ENCODE measurements at places on chromosomes 3 and 15. TPM values are rescaled to one million over a fixed set of nuclear protein-coding genes. Genes with fewer than 3 reads are reported as not detected.

ANKRD34C gene
- total RNA-seq, result not detected

RBP2 gene
- total RNA-seq, result not detected

NDUFB4 gene
- 72.7 TPM for total RNA-seq

LDHAL6B gene
- not detected for total RNA-seq

IQCH gene
- 2.7 TPM for total RNA-seq

RARB gene
- total RNA-seq, result 15.4 TPM

ZNF80 gene
- total RNA-seq, result not detected

HRG gene
- not detected for total RNA-seq

NUP210 gene
- total RNA-seq, result 14.6 TPM

- no peaks in the 10 kb centered on the region for H3K36me3 ChIP-seq
- H3K27me3 ChIP-seq, result no peaks in the 10 kb centered on the region
- H3K27ac ChIP-seq, result no peak overlapping the region
These were observed 12.9 kb downstream of the DZIP3 start for GRCh38 chr3:108602249-108602934.

DNA sequence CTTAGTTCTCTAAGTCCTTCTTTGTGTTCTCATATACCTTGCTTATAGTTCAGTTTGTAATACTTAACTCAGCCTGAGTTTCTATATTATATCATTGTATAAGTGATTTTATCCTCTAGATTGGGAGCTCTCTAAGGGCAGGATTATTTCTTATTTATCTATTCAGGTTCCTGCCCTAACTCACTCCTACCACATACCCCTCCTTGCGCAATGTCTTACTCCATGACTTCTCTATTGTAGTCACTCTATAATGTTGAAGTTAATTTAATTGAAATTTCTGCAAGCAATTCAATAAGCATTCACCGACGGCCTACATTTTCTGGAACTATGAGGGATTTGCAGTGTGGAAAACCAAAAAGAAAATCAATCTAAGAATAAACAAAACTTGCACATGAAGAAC, 3.6 kb upstream of the OR5K4 start:
- no peaks in the 10 kb centered on the region for H3K4me1 ChIP-seq
- H3K27me3 ChIP-seq, result no peaks in the 10 kb centered on the region
- no peaks in the 10 kb centered on the region for H3K36me3 ChIP-seq
- H3K4me3 ChIP-seq, result no peak overlapping the region
- no peak overlapping the region for H3K27ac ChIP-seq
- DNase-seq, result no peak

DNA sequence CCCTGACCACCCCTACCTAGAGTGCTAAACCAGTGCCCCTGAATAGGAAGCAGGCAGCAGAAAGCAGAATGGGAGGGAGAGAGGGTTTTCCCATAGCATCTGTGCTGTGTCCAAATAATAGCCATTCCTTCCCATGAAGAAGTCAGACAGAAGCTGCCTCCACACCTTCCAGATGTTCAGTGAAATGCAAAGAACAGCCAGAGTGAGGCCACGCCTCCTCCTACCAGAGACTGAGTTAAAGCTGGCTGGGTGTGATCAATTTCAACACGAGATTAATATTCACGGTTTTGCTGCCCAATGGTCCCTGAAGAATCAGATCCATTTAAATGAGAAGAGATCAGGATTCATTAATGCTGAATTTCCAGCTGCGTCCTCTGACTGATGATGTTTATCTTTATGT, 111.8 kb downstream of the SRGAP3 start:
- no peak overlapping the region for H3K27ac ChIP-seq
- peaks cover 2% of the 10 kb centered on the region for H3K4me1 ChIP-seq
- H3K36me3 ChIP-seq, result no peaks in the 10 kb centered on the region
- DNase-seq, result no peak
- H3K27me3 ChIP-seq, result no peaks in the 10 kb centered on the region
- H3K4me3 ChIP-seq, result no peak overlapping the region

- no peak for DNase-seq
- no peaks in the 10 kb centered on the region for H3K36me3 ChIP-seq
- H3K4me3 ChIP-seq, result no peak overlapping the region
- H3K27me3 ChIP-seq, result no peaks in the 10 kb centered on the region
These were observed 75.7 kb downstream of the GMPS start for GRCh38 chr3:155946178-155946577.

- no peaks in the 10 kb centered on the region for H3K4me1 ChIP-seq
- H3K4me3 ChIP-seq, result no peak overlapping the region
- H3K27ac ChIP-seq, result no peak overlapping the region
- no peak for DNase-seq
- no peaks in the 10 kb centered on the region for H3K36me3 ChIP-seq
These were observed 907.4 kb downstream of the NTRK3 start for GRCh38 chr15:87349181-87349580.

GRCh38 chr15:38076786-38077185, 142.3 kb downstream of the TMCO5A start:
- H3K4me3 ChIP-seq, result no peak overlapping the region
- DNase-seq, result no peak
- no peaks in the 10 kb centered on the region for H3K27me3 ChIP-seq
- no peak overlapping the region for H3K27ac ChIP-seq

- DNase-seq, result peak; percentile 55
- no peak overlapping the region for H3K4me3 ChIP-seq
- H3K27ac ChIP-seq, result no peak overlapping the region
These were observed 31.8 kb upstream of the CRTC3 start for GRCh38 chr15:90497912-90498311.

DNA sequence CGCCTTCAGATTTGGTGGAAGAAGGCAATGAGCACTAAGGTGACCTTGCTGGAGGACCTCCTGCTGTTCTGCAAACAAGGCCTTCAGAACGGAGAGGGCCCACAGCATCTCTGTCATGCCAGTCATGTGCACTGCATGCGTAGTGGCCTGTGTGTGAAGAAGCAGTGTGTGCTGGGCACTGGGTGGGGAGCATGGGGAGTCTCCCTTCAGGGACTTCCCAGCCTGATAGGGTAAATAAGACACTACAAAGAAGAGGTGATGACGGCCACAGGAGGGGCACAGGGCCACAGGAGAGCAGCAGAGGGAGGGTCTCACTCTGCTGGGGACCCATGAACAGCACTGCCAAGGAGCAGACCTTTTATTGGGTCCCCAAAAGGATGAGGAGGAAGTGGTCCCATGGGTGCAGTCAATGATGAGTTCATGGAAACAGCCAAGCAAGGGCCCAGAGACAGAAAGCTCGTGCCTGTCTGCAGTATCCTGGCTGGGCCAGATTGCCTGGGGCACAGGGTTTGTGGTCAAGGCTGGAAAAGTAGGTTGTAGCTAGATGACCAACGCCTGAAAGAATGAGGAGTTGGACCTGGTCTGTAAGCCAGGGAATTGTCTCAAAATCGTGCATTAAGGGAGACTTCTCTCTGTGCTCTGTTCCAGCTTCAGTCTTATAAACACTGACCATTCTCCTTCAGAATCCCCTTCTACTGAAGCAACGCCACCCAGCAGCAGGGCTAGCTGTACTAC, 67.8 kb upstream of the SEC61A1 start:
- no peak overlapping the region for H3K27ac ChIP-seq
- no peak for DNase-seq

DNA sequence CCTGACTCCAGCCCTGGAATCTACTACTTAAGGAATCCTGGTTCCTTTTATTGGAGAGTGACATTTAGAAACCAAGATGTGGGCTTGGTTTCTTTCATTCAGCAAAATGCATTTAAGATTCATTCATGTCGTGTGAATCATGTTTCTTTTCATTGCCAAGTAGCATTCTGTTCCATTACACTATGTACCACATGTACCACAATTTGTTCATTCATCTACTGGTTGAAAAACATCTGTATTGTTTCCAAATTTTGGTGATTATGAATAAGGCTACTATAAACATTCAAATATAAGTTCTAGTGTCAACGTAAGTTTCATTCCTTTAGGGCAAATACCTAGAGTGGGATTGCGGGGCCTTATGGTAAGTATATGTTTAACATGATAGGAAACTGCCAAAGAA, 264.2 kb downstream of the VPS13C start:
- H3K4me1 ChIP-seq, result no peaks in the 10 kb centered on the region
- no peak overlapping the region for H3K4me3 ChIP-seq
- H3K27ac ChIP-seq, result no peak overlapping the region
- no peaks in the 10 kb centered on the region for H3K36me3 ChIP-seq
- DNase-seq, result no peak
- H3K27me3 ChIP-seq, result no peaks in the 10 kb centered on the region

GRCh38 chr3:71061581-71061980, 521.9 kb downstream of the FOXP1 start:
- no peaks in the 10 kb centered on the region for H3K27me3 ChIP-seq
- no peak for DNase-seq
- H3K4me3 ChIP-seq, result no peak overlapping the region
- peaks cover 42% of the 10 kb centered on the region for H3K4me1 ChIP-seq
- no peaks in the 10 kb centered on the region for H3K36me3 ChIP-seq
- no peak overlapping the region for H3K27ac ChIP-seq

- no peak overlapping the region for H3K4me3 ChIP-seq
- H3K36me3 ChIP-seq, result no peaks in the 10 kb centered on the region
- no peaks in the 10 kb centered on the region for H3K27me3 ChIP-seq
- no peak overlapping the region for H3K27ac ChIP-seq
These were observed 6.3 kb upstream of the RARB start for GRCh38 chr3:25421747-25422146.

GRCh38 chr3:8197384-8197783, 304.2 kb upstream of the LMCD1 start:
- DNase-seq, result no peak
- H3K4me3 ChIP-seq, result no peak overlapping the region
- H3K27me3 ChIP-seq, result no peaks in the 10 kb centered on the region
- H3K4me1 ChIP-seq, result no peaks in the 10 kb centered on the region

DNA sequence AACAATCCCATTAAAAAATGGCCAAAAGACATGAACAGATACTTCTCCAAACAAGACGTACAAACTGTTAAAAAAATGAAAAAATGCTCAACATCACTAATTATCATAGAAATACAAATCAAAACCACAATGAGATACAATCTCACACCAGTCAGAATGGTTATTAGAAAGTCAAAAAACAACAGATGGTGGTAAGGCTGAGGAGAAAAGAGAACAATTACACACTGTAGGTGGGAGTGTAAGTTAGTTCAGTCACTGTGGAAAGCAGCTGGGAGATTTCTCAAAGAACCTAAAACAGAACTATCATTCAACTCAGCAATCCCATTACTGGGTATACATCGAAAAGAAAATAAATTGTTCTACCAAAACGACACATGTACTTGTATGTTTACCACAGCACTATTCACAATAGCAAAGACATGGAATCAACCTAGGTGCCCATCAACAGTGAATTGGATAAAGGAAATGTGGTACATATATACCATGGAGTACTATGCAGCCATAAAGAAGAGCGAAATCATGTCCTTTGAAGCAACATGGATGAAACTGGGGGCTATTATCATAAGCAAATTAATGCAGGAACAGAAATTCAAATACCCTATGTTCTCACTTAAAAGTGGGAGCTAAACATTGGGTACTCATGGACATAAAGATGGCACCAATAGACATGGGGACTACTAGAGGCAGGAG, 51.5 kb downstream of the MYO1E start:
- no peaks in the 10 kb centered on the region for H3K4me1 ChIP-seq
- no peak for DNase-seq
- H3K36me3 ChIP-seq, result no peaks in the 10 kb centered on the region
- H3K27ac ChIP-seq, result no peak overlapping the region
- H3K27me3 ChIP-seq, result no peaks in the 10 kb centered on the region
- H3K4me3 ChIP-seq, result no peak overlapping the region

GRCh38 chr3:126917232-126917804, 65.6 kb upstream of the PLXNA1 start:
- H3K27ac ChIP-seq, result peak overlapping the region; percentile 57
- no peak overlapping the region for H3K4me3 ChIP-seq
- peaks cover 4% of the 10 kb centered on the region for H3K4me1 ChIP-seq
- H3K36me3 ChIP-seq, result no peaks in the 10 kb centered on the region
- no peak for DNase-seq
- H3K27me3 ChIP-seq, result no peaks in the 10 kb centered on the region

DNA sequence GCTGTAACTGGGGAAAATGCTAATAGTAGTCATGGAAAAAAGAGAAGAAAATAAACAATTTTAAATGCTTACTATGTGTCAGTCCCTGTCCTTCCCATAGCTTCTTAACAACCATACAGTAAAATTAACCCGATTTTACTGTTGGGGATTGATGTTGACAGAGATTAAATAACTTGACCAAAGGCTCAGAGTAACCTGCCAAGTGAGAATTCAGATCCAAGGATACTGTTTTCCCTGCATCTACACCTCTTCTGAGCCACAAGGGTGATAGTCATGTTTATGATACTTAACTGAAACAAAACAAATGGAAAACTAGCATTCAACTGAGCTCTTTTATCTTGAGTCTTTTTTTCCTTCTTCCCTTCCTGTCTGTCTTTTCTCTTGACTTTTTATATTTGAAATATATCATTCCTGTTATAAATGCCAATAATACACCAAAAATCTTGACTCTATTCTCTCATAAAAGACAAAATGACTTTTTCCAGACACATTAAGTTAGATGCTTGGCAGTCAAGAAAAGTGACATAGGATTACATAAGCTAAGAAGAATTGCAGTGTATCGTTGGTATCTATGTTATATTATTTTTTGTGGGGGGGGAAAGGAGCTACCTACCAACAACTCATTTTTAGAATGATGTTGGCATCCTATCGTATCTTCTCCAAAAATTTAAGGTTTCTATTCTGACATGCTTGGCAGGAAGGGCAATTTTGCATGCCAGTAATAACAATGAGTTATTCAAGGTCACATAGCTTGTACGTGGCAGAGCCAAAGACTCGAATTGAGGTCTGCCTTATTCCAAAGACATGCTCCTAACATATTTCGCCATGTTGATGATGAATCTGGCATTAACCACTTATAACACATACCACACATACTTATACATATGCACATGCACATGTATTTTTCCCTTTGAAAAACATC, 306.6 kb upstream of the KCNH8 start:
- no peak overlapping the region for H3K27ac ChIP-seq
- H3K4me3 ChIP-seq, result no peak overlapping the region
- DNase-seq, result no peak
- no peaks in the 10 kb centered on the region for H3K4me1 ChIP-seq
- H3K36me3 ChIP-seq, result no peaks in the 10 kb centered on the region

- H3K27ac ChIP-seq, result no peak overlapping the region
- no peaks in the 10 kb centered on the region for H3K27me3 ChIP-seq
- no peaks in the 10 kb centered on the region for H3K4me1 ChIP-seq
- H3K4me3 ChIP-seq, result no peak overlapping the region
These were observed 17.3 kb downstream of the BOC start for GRCh38 chr3:113228498-113229286.

GRCh38 chr3:193826159-193826795, 233.3 kb downstream of the OPA1 start:
- H3K27ac ChIP-seq, result no peak overlapping the region
- no peak overlapping the region for H3K4me3 ChIP-seq
- DNase-seq, result no peak
- no peaks in the 10 kb centered on the region for H3K36me3 ChIP-seq
- no peaks in the 10 kb centered on the region for H3K4me1 ChIP-seq
- no peaks in the 10 kb centered on the region for H3K27me3 ChIP-seq

DNA sequence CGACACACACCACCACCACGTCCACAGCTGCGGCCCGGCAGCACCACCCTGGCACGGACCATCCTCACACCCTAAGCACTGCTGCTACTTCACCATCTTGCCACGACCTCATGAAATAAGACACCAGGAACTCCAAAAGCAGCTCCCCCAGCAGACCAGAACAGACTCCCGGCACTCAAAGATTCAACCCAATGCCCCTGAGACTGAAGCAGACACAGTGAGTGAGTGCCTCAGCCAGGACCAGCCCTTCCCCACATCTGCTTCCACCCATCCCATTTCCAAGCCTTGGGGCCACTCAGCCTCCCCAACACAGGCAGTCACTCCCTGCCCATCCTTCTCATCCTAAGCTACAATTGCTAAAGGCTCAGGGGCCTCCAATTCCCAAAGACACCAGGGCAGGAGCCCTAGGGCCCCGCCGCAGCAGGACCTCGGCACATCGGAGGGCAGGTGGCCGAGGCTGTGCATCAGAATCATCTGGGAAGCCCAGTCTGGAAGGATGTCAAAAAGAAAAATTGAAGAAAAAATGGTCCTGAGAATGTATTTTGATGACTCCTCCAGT, 18.4 kb upstream of the OCA2 start:
- H3K4me3 ChIP-seq, result no peak overlapping the region
- no peak overlapping the region for H3K27ac ChIP-seq
- H3K27me3 ChIP-seq, result no peaks in the 10 kb centered on the region
